T-helper 2 cell (primary cell): ENCODE measurements at places on chromosomes 16 and 17.

DNA sequence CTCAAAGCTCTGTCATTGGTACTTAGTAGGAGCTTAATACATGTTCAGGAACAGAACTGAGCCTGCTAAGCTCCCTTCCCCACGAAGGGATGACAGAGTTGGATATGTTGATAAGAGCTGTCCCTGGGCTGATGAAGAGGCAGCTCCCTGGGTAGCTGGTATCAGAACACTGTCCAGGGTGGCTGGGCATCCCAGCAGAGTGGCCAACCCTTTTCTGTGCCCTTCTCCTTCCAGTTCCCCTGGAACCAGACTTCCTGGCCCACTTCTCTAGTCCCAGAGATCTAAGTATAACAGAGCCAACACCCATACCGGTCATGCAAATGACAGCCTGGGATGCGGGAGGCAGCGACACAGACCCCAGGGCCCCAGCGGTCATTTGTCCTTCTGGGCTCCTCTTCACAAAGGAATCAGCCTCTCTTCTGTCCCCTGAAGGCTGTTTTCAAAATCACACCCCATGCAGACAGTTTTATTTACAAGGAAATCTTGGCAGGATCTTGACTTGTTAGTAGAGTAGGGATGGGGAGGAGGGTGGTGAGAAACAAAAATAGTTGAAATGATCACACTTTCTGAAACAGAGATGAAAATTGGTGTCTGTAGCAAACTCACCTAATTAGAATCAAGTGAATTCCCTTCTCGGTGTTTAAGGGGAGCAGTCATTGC lies 1.4 kb upstream of the RHBDL3 start:
- no peak for DNase-seq

GRCh38 chr17:48842746-48843145 lies 11.9 kb downstream of the CALCOCO2 start:
- DNase-seq, result no peak

- DNase-seq, result no peak
These were observed 24.6 kb upstream of the PHB1 start for GRCh38 chr17:49439305-49439672.

DNA sequence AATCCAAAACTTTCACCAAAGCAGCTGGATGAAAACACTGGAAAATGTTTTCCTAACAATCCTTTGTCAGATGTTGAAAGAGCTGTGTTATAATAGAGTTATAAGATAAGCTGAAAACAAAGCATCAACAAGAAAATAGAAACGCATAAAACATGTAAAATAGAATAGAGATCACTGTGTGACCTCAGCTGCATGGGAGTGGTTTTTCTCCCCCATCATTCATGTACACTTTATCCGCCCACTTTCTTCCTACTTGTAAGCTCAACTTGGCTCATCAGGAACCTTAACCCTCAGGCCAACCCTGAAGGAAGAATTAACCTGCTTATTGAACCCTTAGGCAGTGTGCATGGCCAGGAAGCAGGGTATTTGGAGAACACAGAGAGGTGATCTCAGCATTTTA lies 238.5 kb upstream of the PMFBP1 start:
- no peak for DNase-seq

- no peak for DNase-seq
These were observed 18.6 kb downstream of the TNFRSF13B start for GRCh38 chr17:16953347-16953746.

DNA sequence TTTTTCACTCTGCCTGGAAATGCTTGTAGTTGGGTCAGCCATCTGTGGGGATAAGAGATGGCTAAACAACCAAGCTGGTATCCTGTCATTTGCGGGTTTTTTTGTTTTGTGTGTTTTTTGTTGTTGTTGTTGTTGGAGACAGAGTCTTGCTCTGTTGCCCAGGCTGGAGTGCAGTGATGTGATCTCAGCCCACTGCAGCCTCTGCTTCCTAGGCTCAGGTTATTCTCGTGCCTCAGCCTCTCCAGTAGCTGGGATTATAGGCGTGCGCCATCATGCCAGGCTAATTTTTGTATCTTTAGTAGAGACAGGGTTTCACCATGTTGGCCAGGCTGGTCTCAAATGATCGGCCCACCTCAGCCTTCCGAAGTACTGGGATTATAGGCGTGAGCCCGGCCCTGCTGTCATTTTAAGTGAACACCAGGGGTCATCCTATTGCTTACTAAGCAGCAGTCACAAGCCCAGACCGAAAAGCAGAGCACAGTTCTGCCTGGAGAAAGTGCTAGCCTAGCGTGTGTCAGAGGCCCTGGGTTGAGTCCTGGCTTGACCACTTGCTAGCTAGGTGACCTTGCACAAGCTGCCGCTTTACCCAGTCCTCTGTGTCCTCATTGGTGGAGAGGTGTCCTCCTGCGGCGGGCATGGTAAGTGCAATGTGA lies 4.6 kb downstream of the SMCR8 start:
- no peak for DNase-seq

DNA sequence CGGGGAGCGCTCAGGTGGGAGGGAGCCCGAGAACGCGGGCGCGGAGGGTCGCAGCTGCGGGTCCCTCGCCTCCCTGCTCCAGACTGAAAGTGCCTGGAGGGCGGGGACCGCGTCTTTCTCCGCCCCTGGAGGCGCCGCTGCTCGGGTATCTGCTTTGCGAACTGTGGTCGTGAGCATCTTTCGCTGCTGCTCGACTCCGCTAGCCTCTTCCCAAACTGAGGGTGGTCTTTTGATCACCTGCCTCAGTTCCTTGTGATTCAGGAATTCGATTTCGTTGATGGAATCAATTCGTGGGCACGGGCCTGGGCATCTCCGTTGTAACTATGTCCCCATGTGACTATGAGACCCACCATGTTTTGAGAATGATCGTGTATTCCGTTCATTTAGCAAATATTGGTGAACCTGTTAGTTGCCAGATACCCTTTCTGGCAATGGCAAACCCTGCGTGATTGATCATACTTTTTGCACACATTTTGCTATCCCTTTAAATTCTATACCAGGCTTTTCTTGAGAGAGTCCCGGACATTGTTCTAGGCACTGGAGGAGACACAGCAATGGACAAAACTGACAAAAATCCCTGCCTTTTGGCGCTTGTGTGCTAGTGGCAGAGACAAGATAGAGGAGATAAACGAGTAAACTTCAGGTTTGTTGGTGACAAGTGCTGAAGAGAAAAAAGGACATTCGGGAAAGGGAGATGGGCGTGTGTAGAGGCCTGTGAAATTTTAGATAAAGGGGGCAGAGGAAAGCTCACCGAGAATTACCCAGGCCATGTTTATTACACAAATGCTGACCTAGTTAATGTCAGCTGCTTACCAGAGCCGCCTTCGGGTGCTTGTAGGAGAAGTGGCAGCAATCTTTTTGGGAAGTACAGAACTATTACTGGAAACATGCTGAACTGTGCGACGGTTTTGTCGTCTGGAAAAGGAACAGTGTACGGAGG lies 948 bp downstream of the UTP18 start:
- no peak for DNase-seq

- DNase-seq, result no peak
These were observed 8.7 kb upstream of the FZD2 start for GRCh38 chr17:44548376-44549230.

- DNase-seq, result no peak
These were observed 85.1 kb downstream of the KANSL1 start for GRCh38 chr17:46108120-46108519.

DNA sequence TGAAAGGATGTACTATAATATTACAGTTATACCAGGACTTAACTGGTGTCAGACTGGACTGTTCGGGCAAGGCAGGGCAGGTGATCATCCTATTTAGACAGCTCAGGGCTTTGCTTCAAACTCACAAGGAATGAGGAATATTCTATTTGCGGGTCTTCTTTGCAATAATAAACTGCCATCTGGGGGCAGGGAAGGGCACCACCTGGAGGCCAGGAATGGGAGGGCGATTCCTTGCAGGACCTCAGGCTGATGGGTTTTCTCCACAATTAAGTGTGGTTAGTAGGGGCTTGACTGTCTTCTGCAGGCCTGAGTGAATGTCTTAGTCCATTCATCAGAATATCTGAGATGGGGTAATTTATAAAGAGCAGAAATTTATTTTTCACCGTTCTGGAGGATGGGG lies 424.1 kb downstream of the CA10 start:
- DNase-seq, result no peak

DNA sequence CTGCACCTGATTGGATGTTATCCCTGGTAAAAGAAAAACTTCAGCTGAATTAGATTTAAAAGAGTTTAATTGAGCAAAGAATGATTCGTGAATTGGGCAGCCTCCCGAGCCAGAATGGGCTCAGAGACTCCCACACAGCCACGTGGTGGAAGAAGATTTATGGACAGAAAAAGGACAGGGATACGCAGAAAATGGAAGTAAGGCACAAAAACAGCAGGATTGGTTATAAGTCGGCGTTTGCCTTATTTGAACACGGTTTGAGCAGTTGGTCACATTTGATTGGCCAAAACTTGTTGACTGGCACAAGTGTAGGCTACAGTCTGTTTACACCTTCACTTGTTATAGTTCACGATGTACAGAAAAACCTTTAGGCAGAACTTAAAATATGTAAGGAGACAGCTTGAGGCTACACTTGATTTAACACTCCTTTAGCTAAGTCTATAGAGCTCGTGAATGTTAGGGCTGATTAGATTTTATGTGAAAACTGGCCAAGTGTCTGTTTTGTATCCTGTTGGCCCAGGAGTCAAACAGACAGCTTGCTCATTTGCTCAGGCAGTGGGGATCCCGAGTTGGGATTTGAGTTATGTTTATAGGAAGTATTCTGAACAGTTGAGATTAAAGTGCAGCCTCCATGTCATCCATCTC lies 119.5 kb upstream of the SHISA6 start:
- no peak for DNase-seq

DNA sequence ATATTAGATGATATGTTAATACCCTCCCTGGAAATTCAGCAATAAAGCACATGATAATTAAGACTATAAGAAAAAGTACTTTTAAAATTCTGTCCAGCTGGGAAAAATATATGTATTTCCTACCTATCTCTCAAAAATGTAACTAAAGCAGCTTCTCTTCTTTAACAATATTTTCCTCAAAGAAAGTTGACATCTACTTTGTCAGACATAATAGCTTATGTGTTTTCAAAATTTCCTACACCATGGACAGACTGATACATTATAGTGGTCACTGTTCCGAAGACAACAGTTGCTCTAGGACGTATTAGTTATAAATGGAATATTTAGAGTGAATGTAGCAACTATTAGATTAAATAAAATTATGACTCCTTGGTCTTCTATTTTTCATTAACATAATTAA lies 131.4 kb upstream of the NACA2 start:
- no peak for DNase-seq

DNA sequence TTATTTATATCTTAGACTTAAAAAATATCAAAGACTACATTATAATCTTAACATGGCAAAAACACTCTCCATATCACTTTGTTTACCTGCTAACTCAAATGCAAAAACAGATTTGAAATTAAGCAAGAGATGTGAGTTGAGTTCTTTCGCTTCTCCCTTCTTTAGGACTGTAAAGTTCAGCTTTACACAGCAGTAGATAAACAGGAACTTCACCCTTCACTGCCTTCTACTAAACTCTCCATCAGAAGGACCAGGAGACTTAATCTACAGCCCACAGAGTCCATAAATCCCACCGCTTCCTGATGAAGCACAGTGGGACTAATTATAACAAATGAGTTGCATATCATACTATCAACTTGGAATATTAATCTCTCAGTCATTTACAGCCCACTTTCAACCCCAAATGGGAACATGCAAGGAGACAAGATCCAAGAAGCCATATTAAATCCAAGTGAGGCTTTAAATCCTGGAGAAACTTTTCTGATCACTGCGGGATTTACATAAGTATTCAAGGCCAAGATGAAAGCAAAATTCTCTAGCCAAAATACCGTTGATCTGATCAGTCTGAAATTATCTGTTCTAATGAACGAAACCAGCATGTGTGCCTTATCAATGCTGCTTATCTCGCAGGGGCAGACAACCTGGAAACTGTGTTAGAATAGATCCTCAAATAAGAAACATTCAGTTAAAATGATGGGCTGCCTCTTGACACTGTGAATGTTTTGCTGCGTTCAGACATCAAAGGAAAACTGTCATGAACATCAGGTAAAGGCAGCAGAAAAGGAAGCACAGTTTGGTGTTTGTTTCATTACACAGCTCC lies 1.6 kb downstream of the AMFR start:
- DNase-seq, result no peak

DNA sequence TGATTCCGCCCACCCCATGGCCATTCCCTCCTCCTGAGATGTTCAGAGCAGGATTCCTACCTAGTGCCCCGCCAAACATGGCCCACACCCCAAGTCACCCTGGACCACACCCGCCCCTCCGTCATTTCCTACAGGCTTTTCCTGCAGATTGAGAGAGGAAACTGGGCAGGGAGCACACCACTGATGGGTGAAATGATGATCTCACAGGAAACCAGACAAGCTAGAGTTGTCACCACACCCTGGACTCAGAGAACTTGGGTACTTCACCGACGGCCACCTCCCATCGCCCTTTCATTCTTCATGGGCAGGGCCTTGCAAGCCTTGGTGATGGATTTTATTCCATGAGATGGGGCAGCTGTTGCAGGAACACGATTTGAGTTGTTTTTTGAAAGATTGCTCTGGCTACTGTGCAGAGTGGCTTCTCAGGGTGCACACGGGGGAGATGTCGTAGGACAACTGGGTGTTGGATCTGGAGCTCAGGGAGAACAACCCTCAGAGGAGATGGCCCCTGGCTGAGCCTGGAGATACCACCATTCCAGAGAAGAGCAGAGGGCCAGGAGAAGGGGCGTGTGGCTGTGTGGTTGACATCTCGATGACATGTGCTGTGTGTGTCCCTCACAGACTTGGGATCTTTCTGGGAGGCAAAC lies 7.4 kb upstream of the B9D1 start:
- DNase-seq, result no peak

DNA sequence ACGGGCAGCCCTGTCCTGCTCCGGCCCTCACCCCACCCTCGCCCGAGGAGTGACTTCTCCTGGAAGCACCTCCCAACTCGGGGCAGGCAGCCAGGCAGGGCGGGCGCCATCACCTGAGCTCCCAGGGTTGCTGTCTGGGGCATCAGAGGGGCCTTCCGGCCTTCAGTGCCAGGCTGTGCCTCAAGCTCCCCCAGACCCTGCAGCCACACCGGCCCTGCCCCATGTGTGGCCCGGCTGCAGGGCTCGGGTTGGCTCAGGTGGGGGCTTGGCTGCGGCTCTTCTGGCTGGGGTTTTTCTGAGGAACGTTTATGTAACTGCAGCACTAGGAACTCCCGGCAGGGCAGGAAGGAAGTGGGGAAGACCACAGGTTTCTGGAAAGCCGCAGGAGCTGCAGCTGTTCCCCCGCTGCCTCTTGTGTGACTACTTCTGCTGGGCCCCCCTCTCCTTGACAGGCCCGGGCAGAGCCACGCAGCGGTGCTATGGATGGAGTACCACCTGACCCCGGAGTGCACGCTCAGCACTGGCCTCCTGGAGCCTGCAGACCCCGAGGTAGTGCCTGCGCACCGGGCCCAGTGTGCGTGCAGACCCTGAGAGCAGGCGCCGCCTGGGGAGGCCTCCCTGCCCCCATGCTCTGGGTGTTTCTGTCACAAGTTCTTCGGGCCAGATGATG lies 45.6 kb downstream of the PRMT7 start:
- DNase-seq, result peak; percentile 80

- no peak for DNase-seq
These were observed 16.0 kb upstream of the LRRC75A start for GRCh38 chr17:16507918-16508533.

GRCh38 chr17:80941171-80941570 lies 50.5 kb upstream of the CHMP6 start:
- DNase-seq, result no peak

- DNase-seq, result no peak
These were observed 6.2 kb downstream of the ZNF276 start for GRCh38 chr16:89727406-89728120.
